ENCODE measurements at places on chromosomes 2 and 18.
A peak's percentile ranks its signal among the peaks of the same experiment; 100 is the strongest.

GRCh38 chr2:49801898-49802450, 647.7 kb upstream of the FSHR start:
- DNase-seq, result no peak

GRCh38 chr2:129859175-129859574, 120.3 kb upstream of the RAB6C start:
- no peak for DNase-seq

DNA sequence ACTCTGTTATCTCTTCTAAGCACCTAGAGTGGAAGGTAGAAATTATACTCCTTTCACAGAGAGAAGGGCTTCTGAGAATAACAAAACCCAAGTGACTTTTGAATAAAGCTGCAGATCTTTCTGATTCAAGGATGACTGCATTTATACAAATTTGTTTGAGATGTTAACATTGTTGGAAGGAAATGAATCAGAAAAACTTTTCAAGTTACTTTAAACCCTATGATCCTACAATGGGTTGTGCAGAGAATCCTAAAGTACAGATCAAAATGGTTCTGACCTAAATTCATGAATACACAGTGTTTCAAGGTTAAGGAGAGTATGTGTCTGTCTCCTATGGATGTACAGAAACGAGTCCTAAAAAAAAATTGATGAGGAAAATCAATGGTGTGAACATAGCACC, 1.8 kb downstream of the RFTN2 start:
- no peak for DNase-seq

DNA sequence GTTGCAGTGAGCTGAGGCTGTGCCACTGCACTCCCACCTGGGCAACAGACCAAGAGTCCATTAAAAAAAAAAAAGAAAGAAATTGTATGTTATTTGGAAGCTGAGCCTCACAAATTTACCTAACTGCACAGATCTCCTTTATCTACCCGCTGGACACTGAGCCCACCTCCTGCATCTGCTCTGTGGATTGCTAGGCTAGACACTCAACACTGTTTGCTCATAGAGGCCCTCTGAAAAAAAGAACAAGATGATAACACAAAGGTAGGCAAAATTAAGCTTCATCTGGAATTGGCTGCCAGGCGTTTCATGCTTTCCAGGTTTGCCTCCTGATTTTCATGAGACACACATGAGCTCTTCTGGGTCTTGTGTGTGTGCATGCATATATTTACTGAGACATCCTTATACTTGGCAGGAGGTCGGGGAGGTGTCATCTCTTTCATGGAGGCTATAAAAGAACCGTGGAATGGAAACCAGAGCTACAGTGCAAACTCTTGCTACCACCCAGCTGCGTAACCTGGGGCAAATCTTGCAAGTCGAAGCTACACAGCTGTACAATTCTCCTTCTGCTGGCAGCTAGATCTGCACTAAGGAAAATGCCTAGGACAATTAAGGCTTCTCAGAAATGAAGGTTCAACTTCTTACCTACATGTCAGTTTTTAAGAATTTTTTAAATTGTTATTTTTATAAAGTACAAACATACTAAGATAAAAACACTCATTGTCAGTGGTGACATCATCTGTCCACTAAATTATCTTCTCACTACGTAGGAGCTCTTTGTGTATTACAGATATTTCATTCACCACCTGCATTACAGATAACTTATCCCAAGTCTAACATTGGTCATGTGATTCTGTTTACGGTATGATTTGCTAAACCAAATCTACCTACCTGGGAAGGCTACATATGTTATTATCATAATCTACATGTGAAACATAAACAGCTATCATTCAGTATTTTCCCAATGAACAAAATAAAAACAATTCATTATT, 63.1 kb downstream of the CABYR start:
- peak; percentile 58 for DNase-seq

DNA sequence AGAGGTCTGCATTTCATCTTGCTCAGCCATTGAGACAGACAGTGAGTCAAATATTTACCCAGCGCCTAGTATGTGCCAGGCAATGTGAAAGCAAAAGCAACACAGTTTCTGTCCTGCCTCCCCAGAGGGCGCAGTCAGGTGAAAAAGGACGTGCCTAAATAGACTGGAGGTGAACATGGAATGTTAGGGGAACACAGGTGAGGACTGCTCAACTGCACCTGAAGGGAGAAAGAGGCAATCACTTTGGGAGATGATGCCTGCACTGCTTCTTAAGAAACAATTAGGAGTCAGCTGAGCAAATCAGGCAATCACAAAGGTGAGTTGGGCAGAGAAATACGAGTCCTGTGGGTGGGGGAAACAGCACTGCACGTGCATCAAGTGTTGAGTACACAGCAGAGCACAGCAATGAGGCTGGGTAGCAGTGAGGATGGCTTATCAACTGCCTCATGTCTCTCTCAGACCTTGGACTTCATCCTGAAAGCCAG, 218.3 kb upstream of the SMAD7 start:
- DNase-seq, result peak; percentile 95

- DNase-seq, result no peak
These were observed 74.2 kb upstream of the LCLAT1 start for GRCh38 chr2:30372826-30373225.

DNA sequence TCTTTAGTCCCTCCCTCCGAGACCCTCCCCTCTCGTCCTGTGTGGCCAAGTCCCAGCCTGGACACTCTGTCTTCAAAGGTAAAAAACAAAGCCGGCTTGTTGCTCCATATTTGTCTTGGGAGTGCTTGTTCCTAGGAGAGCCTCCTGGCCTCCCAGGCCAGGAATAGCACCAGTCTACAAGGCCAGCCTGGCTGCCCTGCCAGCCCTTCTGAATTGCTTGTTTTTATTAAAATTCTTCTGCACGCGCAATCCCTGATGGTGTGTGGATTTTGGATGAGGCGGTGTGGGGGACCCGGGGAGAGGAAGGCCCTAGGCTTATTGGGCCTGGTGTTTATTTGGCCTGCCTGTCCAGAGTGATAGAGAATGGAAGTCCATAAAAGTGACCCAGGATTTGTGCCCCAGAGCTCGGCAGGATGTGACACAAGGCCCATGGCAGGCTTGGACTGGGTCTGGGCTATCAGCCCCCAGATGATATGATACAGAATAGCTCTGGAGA, 297.3 kb downstream of the CYP26B1 start:
- no peak for DNase-seq

DNA sequence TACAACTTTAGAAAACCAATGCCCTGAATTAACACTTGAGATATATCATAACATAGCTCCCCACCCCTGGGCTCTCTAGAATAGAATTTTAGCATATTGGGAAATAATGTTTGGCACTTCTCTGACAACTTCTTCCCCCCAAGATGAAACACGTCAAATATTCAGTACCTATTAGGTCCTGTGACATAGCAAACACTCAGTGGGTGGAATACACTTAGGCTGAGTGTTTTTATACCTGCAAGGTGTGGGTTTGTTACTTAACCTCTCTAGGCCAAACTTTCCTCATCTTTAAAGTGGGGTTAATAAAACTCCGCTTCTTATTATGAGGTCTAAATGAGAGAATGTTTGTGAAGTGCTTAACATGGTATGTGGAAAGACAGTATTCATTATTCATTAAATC, 56.1 kb downstream of the LAMA3 start:
- DNase-seq, result no peak

- no peak for DNase-seq
These were observed 542.1 kb downstream of the ADCYAP1 start for GRCh38 chr18:1446765-1447164.

DNA sequence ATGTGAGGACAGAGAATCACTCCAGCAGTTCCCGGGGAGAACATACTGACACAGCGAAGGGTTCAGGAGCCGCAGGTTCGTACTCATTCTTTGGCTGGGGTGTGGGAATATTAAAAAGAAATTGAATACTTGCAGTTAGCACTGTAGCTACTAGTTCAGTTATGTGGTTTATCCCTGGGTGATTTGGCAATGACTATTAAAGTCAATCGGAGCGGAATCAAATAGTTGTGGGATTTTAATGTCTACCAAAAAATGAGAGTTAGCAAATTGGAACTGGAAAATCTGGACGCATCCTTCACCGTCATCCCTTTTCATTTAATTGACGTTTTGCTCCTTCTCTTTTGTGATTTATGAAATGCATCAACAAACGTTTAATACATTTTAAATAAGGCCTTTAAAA, 50.8 kb downstream of the GBX2 start:
- DNase-seq, result no peak

GRCh38 chr2:41737888-41738287, 309.9 kb upstream of the PKDCC start:
- DNase-seq, result no peak

- DNase-seq, result no peak
These were observed 63.7 kb upstream of the PROKR1 start for GRCh38 chr2:68579689-68580088.

- DNase-seq, result peak; percentile 65
These were observed 725.1 kb downstream of the EPHA4 start for GRCh38 chr2:220847006-220847405.

DNA sequence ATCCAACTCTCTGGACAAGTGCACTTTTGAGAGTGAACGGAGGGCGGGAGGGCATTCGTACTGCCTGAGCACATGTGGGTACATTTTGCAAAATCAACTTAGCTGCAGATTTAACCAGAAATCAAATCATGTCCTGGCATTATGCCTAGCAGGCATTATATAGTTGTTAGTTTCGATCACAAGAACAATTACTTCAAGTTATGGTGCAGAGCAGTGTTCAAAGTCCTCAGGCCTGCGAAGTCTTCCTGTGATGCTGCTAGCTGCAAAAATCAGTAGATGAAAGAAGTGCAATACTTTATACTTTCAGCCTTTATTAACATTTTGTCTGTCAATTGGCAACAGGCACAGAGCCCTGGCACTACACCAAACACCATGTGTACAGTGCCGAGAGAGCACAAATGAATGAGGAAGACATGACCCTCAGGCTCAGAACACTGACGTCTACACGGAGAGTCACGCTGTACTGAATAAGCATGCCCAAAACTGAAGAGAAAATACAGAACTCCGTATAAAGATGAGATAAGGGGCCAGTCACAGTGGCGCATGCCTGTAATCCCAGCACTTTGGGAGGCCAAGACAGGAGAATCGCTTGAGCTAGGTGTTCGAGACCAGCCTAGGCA, 92.1 kb upstream of the CREB1 start:
- DNase-seq, result no peak
